Iris pigment epithelial cell (primary cell): ENCODE measurements at places on chromosomes 12 and 14.

- DNase-seq, result peak; percentile 45
These were observed 576.4 kb downstream of the SLC6A15 start for GRCh38 chr12:84336231-84336630.

GRCh38 chr12:112967858-112968257 lies 10.5 kb upstream of the OAS2 start:
- no peak for DNase-seq

DNA sequence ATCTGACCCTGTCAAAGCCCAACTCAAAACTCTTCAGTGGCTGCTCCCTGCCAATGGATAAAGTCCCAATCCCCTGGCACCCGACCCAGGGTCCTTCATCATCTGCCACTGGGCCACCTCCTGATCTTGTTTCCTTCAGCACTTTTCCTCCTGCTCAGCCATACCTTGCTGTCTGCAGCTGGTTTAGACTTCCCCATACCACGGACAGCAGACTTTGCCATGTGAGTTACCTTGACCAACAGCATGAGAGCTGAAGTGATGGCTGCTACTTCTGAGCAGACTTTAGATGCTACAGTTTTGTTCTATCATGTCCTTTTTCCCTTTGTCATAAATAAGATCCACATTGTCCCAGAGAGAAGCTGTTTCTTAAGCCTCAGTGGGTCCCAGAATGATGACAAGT lies 33.3 kb upstream of the STON2 start:
- no peak for DNase-seq

DNA sequence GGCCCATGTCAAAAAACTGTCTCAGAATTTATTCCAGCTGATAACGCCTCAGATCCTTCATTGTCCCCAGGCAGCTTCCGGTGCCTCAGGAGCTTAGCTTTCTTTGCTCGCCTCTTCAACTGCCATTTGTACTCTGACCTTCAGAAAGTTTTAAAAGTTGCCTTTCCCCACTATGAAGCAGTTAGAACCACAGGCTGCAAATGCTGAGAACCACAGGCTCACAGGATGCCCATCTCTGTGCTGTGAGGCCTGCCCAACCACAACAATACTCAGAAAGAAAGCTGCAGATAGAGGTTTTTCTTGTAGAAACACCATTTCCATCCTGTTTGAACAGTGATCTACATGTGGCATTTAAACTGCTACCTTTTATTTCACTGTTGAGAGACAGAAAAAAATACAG lies 131.1 kb downstream of the PRKCH start:
- no peak for DNase-seq

DNA sequence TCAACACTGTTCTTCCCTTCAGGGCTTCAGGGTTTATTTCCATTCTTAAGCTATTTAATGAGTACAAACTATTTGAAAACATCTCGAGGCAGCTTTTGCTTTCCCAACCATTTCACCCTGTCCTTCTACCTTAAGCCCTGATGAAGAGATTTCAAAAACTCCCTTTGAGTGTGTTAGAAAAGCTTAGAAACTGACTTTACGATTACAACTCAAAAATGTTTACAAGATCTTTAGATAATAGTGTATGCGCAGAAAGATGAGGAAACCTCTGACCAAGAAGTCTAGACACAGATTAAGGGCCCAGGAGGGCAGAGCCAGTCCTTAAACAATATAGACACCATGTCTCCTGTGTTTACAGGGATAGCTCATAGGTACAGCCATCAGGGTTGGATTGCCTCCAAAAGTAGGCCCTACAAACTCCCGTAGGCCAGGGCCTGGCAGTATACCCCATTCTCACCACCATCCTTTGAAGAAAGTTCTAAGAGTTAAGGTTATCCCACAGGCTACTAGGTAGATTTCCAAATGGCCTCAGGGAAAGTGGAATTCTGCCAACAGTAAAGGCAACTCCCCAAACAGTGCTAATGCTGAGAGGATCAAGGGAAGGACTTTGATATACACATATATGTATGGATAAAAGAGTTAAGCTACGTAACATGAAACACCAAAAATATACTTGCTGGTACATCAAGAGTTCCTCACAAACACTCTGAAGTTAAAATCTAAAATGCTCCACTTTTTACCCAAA lies 11.4 kb upstream of the SOS2 start:
- DNase-seq, result peak; percentile 28

- no peak for DNase-seq
These were observed 27.4 kb downstream of the BCL2L14 start for GRCh38 chr12:12097891-12098690.

DNA sequence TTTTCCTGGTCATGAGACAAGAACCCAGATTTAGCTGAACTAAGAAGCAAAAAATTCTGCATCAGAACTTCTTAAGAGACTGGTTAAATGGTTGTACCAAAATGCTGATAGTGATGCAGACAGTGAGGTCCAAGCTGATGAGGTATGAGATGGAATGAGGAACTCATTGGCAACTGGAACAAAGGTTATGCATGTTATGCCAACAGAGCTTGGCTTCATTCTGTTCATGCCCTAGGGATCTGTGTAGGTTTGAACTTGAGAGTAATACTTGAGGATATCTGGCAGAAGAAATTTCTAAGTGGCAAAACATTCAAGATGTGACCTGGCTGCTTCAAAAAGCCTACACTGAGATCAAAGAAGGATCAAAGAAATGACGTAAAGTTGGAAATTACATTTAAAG lies 398.0 kb downstream of the FSCB start:
- no peak for DNase-seq

DNA sequence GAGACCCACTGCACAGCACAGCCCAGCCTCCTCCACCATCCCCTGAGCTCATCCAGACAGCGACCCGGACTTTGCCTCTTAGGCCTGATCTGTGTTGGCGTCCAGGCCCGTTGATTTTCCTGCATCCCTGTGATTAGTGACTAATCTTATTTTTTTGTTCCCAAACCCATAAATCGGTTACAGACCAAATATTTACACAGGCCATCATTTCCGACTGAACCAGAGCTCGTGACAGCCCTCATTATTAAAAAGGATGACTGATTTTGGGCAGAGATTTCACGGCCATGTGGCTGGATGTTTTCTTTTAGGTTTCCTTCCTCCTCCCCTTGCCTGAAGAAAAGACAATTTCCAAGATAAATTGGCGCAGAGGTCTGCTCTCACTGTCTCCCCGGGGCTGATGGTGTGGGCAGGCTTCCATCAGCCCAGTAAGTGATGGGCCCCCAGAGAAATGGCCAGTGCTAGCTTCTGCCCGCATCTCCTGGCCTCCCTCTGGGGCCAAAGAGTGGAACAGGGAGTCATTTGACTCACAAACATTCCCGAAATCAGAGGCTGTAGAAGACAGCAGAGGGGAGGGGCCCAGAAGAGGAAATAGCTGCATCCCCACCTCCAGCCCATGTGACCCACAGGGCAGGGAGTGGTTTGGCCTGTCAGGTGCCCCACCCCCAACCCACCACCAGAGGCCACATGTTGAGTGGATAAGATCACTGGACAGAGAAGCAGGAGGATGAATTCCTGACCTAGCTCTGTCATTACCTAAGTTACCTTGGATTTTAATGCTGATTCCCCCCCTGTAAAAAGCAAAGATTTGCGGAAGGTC lies 283.5 kb downstream of the KSR2 start:
- peak; percentile 11 for DNase-seq

DNA sequence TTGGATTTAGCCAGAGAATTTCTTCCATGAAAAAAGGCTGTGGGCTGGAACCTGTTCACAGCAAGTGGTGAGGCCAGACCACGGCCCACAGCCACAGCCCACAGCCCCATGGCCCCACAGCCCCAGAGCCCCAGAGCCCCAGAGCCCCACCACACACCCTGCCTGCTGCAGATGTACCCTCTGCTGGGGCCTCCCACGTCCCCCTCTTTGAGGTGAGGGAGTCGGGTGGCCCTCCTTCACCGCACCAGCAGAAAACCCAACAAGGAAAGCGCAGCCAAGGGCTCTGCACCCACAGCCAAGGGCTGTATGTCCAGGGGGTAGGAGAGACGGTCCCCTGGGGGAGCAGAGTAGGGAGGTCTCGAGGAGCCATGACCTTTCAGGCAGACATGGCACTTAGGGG lies 327.5 kb upstream of the DIO3 start:
- no peak for DNase-seq

DNA sequence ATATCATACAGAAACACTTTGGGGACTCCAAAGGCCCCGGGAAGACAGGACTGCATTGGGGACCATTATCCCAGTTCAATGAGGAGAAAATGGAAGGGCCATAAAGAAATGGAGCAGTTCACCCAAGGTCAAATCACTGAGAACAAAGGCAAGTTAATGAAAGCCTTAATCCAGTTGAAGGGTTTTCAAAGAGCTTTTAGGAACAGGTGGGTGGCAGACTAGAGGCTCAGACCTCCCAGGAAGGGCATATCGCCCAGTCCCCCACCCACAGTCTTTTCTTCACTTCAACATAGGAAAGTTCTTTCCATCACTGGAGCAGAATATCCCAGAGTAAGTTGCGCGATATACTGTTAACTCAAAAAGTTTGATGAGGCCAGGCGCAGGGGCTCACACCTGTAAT lies 136.1 kb upstream of the CCND2 start:
- no peak for DNase-seq

DNA sequence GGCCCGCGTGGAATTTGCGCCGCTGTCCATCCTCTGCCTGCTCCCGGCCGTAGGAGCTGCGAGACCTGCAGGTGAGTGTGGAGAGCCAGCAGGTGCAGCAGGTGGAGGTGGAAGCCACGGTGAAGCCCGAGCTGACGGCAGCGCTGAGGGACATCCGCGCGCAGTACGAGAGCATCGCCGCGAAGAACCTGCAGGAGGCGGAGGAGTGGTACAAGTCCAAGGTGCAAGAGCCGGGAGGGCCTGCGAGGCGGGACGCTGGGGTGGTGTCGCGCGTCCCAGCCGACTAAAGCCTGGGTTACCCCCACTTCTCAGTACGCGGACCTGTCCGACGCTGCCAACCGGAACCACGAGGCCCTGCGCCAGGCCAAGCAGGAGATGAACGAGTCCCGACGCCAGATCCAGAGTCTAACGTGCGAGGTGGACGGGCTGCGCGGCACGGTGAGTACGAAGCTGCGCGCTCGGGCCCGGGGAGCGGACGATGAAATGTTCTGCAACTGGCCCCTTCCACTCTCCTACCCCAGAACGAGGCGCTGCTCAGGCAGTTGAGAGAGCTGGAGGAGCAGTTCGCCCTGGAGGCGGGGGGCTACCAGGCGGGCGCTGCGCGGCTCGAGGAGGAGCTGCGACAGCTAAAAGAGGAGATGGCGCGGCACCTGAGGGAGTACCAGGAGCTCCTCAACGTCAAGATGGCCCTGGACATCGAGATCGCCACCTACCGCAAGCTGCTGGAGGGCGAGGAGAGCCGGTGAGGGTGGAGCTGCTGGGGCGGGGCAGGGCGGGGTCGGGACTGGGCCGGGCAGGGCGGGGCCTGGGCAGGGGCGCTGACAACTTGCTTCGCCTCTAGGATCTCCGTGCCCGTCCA lies 2.1 kb downstream of the PRPH start:
- DNase-seq, result no peak

DNA sequence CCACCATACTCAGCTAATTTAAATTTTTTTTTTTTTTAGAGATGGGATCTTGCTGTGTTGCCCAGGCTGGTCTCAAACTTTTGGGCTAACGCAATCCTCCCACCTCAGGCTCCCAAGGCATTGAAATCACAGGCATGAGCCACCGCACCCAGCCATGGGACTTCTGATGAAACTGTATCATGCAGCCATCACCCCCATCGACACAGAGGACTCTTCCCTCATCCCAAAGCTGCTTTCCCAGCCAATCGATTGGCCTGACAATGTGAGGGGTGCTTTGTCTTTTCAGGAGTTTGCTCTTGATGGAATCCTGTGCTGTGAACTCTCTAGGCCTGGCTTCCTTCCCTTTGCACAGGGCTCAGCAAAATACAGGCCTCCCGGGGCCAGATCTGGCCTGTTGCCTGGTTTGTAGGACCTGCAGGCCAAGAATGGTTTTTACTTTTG lies 59.6 kb upstream of the NCOR2 start:
- peak; percentile 77 for DNase-seq

GRCh38 chr14:65934070-65934435 lies 521.5 kb downstream of the FUT8 start:
- no peak for DNase-seq

- DNase-seq, result peak; percentile 66
These were observed 7.1 kb upstream of the ARL1 start for GRCh38 chr12:101414533-101415119.

DNA sequence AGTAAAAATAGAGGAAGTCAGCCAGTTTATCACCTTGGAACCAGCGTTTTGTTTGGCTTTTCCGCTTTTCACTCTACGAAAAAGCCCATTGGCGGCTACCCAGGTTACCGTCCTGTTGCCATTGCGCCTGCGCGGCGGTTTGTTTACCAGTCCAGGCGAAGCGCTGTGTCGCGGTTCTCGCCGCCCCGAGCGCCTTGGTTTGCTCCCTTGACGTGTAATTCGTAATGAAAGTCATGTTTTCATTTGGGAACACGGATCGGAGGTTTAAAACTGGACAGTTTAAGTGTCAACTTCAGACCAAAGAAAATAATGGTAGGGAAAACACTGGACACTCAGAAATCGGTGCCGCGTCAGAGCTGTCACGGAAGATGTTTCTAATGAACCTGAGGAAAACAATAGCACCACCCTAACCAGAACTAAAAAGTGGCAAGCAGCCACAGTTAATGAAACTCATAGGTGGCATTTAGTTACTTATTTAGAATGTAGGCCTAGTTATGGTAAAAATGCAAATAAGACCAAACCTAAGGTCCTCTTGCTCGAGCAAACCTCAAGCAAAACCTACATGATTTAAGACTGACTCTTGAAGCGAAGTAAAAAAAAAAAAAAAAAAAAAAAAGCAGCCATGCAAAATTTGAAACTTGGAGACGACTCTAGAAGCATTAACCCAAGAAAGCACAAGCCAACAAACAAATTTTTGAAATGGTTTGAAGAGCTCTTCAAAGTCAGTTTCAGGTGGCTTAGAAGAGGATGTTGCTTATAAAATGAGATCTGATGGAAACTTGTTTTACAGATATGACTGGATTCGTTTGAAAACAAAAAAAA lies 790 bp upstream of the GPR19 start:
- DNase-seq, result peak; percentile 83

- DNase-seq, result peak; percentile 72
These were observed 25.6 kb upstream of the SLC2A3 start for GRCh38 chr12:7961395-7962178.

- peak; percentile 69 for DNase-seq
These were observed 71.1 kb downstream of the PELI2 start for GRCh38 chr14:56189307-56189706.

DNA sequence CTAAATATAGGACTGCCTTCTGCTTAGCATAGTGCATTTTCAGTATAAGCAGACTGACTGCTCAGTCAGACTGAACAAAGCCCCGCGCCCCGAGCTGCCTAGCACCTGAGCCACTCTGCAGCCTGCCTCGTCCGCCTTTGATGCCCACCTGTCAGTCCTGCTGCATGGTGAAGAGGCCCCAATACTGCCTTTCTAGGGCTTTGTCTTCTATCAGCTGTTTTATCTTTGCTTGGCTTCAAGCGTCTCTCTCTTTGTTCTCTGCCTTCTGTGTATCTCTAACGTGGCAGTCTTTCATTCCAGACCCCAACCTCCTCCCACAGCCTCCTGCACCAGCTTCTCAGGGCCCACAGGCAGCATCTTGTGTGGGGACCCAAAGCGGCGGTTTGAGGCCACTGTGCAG lies 1001.0 kb downstream of the VRK1 start:
- no peak for DNase-seq

- no peak for DNase-seq
These were observed 182.7 kb upstream of the C14orf180 start for GRCh38 chr14:104396682-104397470.

- no peak for DNase-seq
These were observed 98.0 kb upstream of the PLEKHG7 start for GRCh38 chr12:92604786-92605185.
